Activated CD4-positive, alpha-beta T cell treated with anti-CD3 and anti-CD28 coated beads for 36 hours (primary cell): ENCODE measurements at places on chromosomes 5 and 9.

- no peak for DNase-seq
Observed at GRCh38 chr9:87950765-87951488, 23.4 kb downstream of the CDK20 start.

GRCh38 chr9:135253305-135254004, 166.0 kb downstream of the OLFM1 start:
- no peak for DNase-seq

DNA sequence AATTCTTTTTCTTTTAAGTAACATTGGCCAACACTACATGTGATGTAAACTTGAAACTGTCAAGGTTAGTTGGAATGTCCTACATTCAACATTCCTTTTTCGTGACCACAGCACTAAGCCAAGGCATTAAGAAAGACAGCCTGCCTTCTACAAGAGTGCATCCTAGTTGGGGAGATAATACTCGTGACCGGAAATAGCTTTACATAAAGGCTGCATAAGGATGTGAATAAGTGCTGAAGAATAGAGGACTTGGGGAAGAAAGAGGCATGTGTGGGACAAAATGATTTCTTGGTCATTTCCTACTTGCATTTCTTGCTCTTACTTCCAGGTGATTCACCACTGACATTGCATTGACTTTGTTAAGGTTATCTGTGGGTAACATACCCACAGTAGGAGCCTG, 282.0 kb downstream of the DMRT2 start:
- no peak for DNase-seq

- no peak for DNase-seq
Observed at GRCh38 chr9:134433101-134433500, 106.8 kb downstream of the RXRA start.

DNA sequence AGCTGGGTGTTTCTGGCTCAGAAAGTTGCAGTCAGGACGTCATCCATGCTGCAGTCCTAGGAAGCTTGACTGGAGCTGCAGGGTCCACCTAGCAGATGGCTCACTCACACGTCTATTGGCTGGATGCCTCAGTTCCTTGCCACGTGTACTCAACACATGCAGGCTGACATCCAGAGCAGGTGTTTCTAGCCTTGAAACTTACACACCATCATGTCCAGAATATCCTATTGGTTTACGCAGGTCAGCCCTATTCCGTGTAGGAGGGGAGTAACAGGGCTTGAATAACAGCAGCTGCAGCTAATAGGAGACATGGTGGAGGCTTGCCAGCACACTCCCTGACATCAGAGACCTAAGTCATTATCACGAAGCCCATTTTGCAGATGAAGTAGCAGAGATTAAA, 473.5 kb downstream of the ACTL7B start:
- no peak for DNase-seq
